ENCODE measurements at places on chromosomes 4 and X.

DNA sequence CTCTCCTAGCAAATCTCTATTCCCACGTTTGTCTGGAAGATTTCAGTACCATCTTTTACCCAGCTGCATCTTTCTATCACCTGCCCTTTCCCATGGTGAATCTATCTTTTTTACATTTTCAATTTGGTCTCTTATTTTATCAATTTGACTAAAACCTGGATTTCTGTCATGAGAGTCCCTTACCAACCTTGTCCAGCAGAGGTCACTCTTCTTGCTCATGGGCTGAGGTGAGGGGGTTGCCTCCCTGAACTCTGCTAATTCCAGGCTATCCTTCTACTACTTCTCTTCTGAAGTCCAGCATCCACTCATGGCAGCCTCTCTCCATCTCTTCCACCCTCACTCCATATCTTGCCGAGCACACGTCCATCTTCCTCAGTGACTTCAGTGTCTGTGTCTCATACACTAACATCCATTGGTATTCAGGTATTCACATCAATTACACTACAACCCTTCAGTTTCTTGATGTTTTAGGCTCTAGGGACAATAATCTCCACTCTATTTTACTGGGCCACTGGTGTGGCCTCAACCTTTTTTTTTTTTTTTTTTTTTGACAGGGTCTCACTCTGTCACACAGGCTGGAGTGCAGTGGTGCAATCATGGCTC, 17.8 kb upstream of the ZNF827 start:
- DNase-seq, result peak; percentile 41

GRCh38 chr4:27662426-27662825, 801.8 kb downstream of the STIM2 start:
- no peak for DNase-seq

- DNase-seq, result no peak
Observed at GRCh38 chrX:3699821-3700381, 13.5 kb downstream of the PRKX start.

GRCh38 chr4:87746001-87746400, 53.4 kb upstream of the IBSP start:
- no peak for DNase-seq

DNA sequence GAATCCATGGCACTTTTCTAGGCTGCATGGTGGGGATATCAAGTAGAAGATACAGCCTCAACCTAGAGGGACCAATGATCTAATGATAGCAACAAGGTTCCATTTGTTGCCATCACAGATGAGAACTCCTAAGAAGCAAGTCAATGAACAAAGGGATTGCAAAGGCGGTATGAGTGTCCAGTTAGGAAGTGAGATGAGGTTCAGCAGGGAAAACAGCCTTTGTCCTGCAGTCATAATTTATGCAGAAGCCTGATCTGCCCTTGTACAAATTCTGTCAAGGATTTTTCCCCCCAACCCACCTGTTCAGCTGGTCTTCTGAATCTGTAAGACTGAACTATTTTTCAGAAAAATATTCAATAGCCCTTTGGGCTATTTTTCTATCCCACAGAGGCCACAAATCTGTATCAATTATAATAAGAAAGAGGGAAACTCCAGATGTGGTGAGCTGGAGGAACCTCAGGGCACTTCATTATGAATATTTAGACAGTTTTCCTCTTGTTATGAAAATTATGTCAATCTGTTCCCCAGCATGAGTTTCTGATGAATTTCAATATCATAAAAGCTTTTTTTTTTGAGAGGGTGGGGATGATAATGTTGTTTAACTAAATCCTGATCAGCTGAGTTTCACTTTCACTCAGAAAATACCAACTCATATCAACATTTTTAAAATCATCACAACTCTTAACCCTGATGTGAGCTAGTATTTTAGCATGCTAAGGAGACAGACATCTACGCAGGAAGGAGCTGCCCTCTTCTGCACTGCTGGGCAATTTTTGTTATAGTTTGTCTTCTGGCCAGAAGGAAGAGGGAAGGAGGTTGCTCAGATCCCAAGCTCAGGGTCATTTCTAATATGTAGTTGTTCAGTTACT, 127.2 kb upstream of the MAP3K15 start:
- no peak for DNase-seq

GRCh38 chr4:41541687-41542094, 3.7 kb downstream of the LIMCH1 start:
- DNase-seq, result no peak

DNA sequence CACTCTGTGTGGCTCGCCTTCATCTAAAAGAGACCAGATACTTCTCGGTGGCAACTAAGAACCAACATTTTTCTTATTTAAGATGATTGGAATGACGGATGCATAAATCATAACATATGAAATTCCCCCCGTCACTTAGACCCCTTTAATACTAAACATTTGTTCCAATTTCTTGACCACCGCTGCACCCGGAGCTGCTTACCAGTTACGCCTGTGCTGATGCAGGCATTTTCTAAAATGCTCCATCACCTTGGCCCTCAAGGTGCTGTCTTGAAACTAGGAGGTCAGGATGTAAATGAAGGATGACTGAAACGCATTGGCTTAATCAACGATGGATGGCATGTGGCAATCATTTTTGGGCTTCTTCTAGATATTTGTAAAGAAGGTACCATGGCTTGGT, 130.0 kb downstream of the CPZ start:
- no peak for DNase-seq

GRCh38 chrX:16196829-16197228, 29.5 kb downstream of the MAGEB17 start:
- no peak for DNase-seq

DNA sequence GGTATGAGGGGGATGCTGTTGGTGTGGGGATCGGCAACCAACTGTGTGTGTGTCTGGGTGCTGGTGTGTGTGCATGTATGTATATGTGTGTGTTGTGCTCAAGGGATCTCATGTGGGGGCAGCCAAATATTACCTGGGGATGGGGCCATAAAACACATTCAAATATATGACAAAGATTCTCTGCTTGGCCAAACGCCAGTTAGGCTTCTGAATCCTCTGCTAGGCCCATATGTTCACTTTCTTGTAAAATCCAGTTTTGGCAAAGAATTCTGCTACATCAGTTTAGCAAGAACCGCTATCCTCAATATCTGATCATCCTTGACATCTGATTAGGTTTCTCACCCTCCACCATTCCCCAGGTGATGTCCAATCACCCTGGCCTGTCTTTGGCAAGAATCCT, 106.6 kb downstream of the RASL11B start:
- DNase-seq, result no peak

- no peak for DNase-seq
Observed at GRCh38 chr4:85736571-85736970, 261.6 kb downstream of the ARHGAP24 start.

DNA sequence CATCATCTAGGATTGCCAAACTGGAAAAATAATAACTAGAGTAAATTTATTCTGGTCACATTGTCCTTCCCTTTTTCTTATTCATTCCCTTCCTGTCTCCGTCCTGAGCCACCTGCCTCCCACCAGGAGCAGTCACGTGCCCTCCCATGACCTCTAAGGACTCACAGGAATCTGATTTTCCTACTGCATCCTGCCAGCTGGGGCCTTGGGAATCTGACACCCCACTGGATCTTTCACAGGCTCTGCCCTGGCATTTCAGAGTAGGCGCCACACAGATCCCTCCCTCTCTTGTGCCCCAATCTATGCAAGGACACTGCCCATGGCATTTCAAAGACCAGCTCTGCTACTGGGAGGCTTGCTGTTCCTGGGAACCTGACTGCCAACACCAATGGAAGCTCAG, 520.5 kb downstream of the PPARGC1A start:
- DNase-seq, result no peak

- DNase-seq, result no peak
Observed at GRCh38 chrX:12425496-12425895, 287.2 kb downstream of the FRMPD4 start.

GRCh38 chr4:99104153-99104552, 15.6 kb upstream of the ADH5 start:
- DNase-seq, result no peak

DNA sequence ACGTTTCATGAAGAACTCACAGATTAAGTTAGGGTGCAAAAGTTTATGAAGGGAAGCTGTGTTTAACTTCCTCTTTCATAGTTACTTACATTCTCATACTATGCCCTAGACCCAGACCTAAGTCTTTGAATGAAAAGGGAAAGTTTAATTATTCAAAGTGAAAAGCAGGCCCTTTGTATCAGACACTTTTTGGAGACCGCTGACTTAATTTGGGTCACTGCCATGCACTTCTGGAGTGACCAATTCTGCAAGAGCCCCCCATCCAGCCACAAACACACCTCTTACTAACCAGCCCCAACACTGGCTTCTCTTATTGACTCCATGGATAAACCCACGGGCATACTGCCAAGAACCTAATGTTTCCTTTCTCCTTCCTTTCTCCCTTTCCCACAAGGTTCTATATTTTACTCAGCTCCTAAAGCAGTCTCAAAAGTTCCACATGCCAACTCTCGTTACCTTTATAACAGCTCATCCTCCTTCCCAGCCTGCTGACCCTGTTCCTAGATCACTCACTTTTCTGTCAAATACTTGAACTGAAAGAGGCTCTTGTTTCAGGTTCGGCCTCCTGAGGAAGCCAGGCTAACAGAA, 34.5 kb downstream of the ABCE1 start:
- peak; percentile 11 for DNase-seq

GRCh38 chrX:70960730-70961129, 29.8 kb upstream of the SLC7A3 start:
- no peak for DNase-seq

DNA sequence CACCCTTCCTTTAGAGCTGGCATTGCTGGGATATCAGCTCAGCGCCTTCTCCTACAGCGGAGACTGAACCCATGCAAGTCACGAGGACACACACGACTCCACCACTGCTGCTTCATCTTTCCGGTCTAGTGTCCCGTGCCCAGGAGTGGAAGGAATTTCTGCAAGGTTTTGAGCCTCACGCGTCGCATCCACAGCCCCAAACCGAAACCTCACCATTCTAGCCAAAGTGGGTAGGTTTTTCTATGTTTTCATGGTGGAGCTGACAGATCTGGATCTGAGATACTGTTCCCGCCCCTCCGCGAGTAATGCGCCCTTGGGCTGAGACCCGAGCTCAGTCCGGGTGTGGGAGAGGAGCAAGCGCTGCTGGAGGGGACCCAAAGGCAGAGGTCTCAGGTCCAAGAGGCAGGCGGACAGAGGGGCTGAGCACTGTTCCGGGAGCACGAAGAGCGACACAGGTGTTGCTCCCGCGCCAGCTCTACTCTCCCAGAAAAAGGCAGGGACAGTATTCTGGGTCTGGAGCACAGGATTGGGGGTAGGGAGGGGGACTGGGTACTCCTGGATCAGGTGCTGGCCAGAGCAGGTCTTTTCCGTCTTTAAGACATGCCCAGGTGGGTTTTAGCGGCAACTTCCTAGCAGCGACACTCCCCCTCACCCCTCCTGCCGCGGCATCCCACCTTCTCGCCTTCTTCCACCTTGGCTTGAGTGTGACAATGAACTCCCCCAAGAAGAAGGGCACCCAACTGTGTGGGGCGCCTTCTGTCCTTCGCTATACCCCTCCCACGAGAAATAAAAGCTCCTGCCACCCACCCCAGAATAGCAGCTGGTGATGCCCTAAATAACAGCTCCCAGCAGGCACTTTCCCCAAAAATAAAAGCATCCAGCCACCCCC, 1.8 kb downstream of the EPHA5 start:
- peak; percentile 41 for DNase-seq

DNA sequence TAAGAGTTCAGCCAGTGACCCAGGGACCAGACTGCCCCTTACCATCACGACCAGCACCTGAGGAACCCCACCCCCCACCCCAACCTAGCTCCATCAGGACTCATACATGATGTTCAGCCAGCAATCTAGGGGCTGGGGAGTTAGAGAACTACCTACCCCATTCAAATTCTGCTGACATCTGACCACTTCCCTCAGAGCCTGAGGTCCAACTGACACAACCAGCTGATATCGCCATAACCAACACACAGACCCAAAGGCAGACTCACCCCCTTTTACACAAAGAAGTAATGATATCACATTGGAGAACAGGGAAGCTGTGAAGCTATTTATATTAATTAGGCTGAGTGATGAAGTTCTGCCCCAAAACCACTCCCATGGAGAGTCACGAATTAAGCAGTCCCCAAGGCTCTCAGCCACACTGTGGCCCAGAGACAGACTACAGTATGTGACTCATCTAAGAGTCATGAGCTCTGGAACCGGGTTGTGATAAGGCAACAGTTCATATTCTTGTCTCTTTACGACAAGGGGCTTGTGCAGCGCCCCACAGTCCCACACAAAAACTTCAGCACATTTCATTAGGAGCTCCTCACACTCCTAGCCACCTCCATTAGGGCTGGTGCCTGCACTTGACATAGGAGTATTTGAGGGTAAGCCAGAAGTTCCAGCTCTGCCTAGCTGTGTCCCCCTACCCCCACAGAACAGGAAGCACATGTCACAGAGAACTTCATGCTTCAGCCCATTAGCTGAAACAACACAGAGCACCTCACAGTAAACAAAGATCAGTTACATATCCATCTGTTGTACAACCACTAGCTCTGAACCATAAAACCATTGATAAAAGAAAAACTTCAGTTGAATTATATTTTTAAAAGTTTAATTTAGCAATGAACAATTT, 184.7 kb upstream of the ZCCHC13 start:
- DNase-seq, result peak; percentile 54

All from brain microvascular endothelial cell (primary cell).